GM04503 (cell line): ENCODE measurements at places on chromosomes 4 and X.

GRCh38 chr4:165606465-165607205 is 227.8 kb downstream of the CPE start:
- no peak for DNase-seq

DNA sequence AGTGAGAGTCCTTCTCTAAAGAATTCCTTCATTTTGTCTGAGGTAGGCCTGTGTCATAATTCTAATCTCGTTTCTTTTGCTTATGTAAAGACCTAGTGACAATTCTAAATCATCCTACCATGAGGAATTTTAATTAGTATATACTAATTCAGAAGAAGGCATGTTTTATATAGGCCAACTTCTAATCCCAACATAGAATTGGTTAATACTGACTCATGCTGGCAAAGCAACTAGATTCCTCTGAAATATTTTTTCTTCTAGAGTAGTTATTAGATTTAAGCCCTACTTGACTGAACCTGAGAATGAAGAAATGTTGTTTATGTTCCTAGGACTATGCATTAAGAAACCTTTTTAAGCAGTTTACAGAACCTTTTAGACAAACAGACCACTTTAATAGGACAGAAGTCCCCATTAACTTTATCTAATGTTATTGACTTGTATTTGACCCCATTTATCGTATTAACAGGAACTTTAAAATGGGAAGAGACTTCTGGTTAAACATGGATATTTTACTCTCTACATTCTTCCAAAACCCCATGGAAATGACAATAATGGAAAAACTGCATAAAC is 56.1 kb upstream of the EIF1AX start:
- DNase-seq: no peak

GRCh38 chr4:7196736-7197135 is 4.4 kb downstream of the SORCS2 start:
- DNase-seq: no peak

GRCh38 chr4:124095621-124096020 is 616.9 kb downstream of the ANKRD50 start:
- DNase-seq: no peak

DNA sequence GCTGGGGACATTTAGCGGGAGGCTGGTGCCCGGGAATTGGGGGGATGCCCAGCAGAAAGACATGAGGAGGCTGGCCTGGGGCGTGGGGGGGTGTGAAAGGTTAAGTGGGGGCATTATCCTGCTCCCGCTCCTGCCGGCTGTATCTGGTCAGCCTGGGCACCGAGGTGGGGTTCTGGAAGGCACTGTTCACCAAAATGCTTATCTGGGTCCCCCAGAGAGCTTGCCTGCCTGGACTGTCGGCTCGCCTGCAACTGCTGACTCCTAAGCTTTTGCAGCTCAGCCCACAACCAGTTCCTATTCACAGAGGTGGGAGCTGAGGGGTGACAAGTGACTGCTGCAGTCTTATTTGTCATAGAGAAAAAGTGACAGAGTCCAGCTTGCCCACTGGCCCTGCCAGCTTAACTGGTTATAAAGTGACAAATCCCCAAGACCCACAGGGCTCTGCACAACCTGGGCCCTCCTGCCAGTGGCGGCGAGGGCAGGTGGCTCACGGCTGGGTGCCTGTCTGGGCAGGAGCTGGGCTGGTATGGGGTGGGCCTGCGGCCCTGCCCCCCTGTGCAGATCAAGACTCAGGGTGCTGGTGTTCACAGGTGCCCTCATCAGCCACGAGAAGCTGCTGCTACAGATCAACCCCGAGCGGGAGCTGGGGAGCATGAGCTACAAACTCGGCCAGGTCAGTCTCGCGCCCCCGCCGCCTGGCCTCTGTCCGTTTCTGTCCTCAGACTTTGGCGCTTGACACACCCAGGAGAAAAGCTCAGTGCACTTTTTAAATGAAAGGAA is 23.7 kb upstream of the MSANTD1 start:
- DNase-seq: no peak

- DNase-seq: no peak
Observed at GRCh38 chrX:52990848-52991247, 32.5 kb upstream of the FAM156A start.

DNA sequence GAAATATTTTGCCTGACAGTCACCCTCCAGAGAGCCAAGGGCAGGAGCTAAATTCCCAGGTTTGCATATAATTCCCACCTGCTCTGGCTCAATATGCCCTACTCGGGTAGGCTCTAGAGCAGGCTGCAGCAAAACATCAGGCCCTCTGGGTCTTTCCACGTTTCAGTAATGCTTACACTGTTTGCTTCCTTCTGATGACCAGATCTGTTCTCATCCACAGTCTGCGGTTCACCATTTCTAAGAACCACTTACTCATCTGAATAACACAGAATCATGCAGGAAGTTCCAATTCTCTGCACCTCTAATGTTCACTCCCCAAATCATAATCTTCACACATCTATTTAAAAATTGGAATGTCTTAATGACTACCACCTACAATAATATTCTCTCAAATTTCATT is 141.4 kb downstream of the PPP3CA start:
- no peak for DNase-seq

DNA sequence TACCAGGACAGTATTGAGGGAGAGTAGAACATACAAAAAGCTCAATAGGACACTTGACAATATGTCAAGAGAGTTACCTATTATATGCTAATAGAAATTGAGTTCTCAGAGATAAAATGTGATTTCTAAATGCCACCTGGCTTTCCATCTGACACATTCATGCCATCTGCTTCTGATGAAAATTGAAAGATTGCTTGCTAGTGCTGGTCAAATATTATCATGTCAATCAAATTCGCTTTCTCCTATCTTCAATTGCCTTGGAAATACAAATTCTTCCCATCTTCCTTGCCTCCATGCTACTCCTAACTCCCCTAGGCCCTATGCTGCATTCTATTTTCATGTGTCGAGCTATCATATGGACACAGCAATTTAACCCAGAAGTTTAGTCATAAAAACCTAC is 1076.9 kb downstream of the ARAP2 start:
- DNase-seq: no peak

GRCh38 chr4:62288808-62289541 is 1088.8 kb downstream of the ADGRL3 start:
- no peak for DNase-seq
